Activated CD4-positive, alpha-beta T cell treated with anti-CD3 and anti-CD28 coated beads for 24 hours (primary cell): ENCODE measurements at places on chromosomes 13 and 19.
A peak's percentile ranks its signal among the peaks of the same experiment; 100 is the strongest.

DNA sequence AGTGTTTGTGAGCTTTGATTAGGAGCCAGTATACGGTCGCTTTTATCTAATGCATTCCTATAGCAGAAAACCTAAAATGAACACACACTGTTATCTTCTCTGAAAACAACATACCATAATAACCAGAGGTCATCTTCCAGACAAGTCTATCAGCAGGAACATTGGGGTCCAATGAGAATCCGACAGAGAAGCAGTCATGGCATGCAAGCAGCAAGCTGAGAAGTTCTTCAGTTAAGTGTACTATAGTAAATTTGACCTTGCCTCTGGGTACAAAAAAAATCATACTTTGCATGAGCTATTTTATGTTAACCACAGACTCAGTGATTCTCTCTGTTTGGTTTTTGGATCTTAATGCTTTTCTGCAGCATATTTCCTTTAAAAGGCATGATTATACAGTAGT is 1505.1 kb downstream of the PCDH9 start:
- no peak for DNase-seq

DNA sequence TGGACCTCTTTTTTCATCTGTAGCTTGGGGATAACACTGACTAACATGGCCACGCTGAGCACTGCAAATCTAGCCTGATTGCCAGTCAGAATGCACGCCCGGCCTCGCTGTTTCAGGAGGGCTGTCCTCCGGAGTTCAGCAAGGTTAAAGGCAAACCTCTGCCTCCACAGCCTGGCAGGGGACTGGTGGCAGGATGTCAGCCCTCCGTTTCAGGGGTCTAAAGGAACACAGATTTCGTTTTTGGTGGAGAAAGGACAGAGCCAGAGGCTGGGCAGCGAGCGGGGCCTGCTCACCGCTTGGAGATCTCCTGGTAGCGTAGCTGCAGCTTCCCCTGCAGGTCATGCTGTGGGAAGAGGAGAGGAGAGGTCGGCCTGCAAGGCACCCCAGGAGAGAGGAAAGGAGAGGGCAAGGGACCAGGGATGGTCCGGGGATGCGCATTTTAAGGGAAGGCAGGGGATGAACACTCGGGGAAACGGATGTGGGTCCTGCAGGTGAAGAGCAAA is 560 bp downstream of the NDUFA7 start:
- DNase-seq = no peak

- no peak for DNase-seq
Observed at GRCh38 chr13:36857253-36857652, 38.2 kb downstream of the RFXAP start.

GRCh38 chr13:74920920-74921319 is 561.0 kb downstream of the TBC1D4 start:
- DNase-seq = no peak

DNA sequence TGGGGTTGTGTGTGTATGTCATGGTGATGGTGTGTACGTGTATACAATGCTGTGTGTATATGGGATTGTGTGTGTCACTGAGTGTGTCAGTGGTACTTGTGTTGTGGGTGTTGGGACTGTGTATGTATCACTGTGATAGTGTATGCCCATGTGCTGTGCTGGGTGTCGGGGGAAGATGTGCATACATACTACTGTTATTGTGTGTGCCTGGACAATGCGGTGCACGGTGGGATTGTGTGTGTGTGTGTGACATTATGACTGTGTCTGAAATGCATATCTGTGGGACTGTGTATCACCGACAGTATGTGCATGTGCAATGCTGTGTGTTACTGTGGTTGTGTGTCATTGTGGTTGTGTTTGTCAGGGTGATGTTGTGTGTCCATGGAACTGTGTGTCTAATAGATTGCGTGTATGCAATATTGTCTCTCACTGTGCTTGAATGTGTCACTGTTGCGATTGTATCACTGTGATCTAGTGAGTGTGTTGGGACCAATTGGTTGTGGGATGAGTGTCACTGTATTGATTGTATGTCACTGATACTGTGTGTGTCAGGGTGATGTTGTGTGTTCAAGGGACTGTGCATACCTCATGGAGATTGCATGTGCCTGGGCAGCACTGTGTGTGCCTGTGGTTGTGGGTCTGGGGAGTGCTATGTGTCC is 11.0 kb upstream of the BBC3 start:
- DNase-seq = no peak

DNA sequence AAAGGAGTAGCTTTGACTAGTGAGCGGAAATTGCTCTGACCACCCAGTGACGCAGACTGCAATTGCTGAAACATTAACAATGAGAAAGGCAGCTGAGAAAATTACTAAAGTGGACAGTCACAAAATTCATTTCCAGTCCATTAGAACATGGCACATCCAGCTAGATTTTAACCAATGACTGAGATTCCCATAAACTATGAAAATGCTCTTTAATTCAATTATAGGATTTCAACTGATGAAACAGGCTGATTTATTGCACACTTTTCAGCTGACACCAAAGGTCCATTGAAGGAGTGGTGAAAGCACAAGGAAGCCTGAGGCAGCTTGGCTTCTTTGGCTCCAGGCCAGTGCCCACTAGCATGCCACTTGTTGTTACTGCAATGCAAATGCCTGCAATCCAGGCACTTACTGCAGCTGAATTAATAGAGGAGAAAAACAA is 933.4 kb downstream of the SLITRK6 start:
- no peak for DNase-seq

GRCh38 chr13:76622315-76623040 is 263.7 kb downstream of the KCTD12 start:
- DNase-seq = no peak

DNA sequence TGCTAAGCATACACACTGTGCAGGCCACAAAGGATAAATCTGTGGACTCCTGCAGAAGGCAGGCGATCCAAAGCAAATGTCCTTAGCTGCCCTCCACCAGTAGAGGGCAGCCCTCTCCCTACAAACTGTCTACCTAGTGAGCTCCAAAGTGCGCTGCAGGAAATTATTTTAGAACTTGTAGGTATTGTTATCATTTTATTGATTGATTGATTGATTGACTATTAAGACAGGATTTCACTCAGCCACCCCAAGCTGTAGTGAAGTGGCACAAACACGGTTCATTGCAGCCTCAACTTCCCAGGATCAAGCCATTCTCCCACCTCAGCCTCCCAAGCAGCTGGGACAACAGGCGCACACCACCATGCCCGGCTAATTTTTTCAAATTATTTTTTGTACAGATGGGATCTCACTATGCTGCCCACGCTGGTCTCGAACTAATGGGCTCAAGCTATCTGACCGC is 37.3 kb downstream of the RNF6 start:
- peak; percentile 47 for DNase-seq

DNA sequence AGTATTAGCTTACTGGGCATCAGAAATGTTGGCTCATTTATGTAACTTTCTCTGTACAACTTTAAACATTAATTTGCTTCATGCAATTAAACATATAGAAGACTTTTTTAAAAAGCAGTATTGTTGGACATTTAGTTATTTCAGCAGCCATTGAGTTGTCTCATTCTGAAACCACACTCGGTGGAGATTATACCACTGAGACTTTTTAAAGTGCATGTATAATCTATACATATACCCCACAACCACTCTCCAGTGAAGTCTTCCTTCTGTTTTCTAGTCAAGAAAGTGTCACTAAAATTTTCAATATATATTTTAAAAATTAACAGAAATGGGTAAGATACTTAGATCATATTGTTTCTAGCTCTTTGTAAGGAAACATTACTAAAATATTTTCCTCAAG is 15.5 kb downstream of the SETDB2 start:
- no peak for DNase-seq

DNA sequence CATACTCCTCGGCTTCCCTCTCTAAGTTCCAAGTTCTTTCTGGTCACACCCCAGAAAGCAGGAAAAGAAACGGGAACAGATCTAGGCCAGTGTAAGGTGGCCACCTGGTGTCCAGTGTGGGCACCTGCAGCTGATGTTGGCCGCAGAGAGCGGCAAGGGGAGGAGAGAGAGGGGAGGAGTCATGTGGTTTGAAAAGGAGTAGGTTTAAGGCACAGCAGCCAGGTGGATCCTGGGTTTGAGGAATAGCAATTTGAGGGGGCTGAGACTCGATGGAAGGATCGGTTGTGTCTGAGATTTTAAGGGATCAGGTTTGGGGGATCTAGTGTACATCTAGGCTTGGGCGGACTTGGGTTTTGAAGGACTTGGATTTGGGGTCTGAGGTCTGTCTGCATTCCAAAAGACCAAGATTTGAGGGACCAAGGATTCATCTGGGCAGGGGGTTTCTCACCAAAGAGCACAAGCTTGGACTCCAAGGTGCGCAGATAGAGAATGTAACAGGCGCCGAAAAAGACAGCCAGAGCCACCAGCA is 1.2 kb downstream of the RABAC1 start:
- no peak for DNase-seq

- DNase-seq = no peak
Observed at GRCh38 chr13:113536461-113537110, 46.1 kb upstream of the DCUN1D2 start.

DNA sequence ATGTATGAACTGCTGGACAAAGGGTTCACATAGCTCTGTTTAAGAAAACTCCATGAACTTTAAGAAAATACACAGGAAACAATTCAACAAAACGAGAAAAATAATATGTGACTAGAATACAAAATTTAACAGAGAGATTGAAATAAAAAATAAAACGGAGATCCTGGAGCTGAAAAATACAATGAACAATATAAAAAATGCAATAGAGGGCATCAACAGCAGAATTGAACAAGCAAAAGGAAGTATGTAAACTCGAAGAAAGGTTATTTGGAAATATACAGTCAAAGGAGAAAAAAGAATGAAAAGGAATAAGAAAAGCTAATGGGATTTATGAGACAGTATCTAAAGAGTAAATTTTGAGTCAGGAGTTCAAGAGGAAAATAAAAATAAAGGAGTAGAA is 163.0 kb upstream of the DACH1 start:
- no peak for DNase-seq

DNA sequence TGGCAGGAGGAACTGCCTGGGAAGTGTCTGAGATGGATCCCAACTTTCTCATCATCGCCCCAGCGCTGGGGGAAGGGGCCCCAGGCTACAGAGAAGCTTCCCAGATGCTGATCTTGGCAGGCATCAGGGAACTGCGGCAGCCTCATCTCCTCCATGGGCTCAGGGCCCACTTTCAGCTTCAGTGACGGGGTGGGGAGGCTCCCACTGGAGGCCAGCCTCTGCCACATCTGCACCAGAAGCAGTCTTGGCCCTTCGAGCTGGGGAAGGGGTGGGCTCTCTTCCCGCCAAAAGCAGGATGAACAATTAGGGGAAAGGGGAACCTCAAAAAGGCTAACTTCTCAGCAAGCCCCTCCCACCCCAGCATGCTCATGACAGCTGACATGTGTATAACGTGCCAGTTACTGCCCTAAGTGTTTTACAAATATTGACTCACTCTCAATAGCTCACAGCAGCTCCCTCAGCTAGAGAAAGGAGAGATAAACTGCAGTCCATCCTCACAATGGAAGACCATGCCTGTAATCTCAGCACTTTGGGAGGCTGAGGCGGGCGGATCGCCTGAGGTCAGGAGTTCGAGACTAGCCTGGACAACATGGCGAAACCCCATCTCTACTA is 7.1 kb upstream of the S1PR2 start:
- no peak for DNase-seq

GRCh38 chr13:27952876-27953675 is 16.0 kb downstream of the CDX2 start:
- no peak for DNase-seq

DNA sequence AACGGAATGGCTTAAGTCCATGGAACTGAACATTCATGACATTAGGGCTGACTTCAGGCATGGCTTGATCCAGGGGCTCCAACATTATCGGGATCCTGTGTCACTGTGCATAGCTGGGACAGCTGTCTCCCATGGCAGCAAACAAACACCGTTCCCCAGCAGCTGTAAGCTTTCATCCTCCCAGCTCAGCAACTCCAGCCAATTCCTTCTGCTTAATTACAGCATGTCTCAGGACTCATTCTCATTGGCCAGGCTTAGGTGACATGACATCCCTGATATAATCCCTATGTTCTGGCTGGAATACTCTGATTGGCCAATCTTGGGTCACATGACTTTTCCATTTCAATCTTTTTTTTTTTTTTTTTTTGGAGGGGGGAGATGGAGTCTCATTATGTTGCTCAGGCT is 10.9 kb upstream of the TLE5 start:
- no peak for DNase-seq

- no peak for DNase-seq
Observed at GRCh38 chr19:53076984-53077383, 26.2 kb downstream of the ZNF160 start.

DNA sequence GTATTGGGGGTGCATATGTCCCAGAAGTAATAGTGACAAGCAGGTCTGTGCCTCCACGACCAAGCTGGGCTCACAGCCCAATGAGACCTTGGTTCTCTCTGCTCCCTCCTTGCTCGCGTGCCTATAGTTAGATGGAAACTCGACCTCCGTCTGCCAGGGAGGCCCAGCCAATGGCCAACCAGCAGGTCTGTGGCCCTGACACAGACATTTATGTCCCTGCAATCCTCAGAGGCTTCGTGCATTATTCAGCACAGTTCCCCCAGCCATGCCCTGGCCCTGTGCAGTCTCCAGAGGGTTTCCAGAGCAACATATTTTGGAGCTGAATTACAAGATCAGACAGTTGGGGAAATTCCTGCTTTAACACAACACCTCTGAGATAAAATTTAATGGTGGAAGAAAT is 105.1 kb downstream of the UQCRFS1 start:
- DNase-seq = no peak

- DNase-seq = no peak
Observed at GRCh38 chr19:29390742-29391141, 135.1 kb upstream of the VSTM2B start.

DNA sequence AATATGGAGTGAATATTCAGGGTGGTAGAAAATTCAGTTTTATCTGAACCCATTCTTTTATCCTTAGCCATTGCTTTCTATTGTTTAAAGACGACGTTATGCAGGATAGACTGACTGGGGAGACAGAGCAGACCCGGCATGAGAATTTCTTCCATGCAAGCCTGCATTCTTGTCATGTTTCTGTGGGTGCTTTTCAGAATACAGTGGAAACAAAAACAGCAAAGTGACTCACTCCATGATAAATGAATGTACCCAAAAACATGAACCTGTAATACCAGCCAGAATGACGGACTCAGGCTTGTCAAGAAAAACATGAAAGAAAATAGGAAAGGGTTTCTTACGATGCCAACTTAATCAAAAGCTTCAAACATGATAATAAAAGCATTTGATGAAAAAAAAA is 924.0 kb downstream of the EFNB2 start:
- DNase-seq = no peak

GRCh38 chr13:91721413-91721812 is 323.0 kb downstream of the GPC5 start:
- DNase-seq = no peak

DNA sequence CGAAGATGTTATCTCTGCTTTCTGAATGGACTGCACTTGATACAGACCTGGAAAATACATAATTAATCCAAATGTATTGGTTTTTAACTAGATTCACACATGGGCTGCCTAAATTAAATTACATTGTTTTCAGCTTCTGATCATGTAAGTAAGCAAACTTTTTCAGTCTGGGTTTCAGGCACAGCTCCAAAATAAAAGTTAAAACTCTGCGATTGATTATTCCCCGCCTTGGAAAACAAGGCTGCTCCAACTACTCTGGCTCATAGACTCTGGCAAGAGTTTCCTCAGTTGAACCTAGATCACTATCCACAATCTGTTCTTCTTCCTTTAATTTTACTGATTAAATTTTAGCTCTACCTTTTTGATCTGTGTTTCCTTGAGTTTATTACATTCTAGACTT is 526.0 kb upstream of the SPRY2 start:
- no peak for DNase-seq
